ENCODE measurements at places on chromosomes 6 and 20.
A peak's percentile ranks its signal among the peaks of the same experiment; 100 is the strongest.

GRCh38 chr6:46042355-46042999, 26.8 kb upstream of the CLIC5 start:
- DNase-seq = no peak

DNA sequence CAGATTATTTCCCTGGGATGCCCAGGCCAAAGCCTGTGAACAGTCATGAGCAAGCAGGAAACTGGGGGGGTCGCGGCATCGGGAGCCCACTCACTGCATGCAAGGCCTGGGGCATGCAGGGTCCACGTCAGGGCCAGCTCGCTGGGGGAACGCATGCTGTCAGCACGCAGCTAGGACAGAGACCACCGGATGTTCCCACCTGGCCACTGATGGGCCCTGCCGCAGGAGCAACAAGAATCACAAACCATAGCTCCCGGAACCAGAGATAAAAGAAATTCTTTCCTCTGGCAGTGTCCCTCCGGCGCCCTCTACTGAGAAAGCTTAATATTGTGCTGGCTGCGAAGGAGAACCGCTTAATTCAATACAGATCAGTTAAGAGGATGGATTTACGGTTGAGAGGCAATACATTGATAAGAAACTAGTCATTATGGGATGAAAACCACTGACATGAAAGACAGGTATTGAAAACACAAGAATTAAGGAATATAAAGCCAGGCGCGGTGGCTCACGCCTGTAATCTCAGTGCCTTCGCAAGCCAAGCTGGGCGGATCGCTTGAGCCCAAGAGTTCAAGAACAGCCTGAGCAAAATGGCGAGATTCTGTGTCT, 32.6 kb downstream of the C6orf15 start:
- DNase-seq = peak; percentile 36

DNA sequence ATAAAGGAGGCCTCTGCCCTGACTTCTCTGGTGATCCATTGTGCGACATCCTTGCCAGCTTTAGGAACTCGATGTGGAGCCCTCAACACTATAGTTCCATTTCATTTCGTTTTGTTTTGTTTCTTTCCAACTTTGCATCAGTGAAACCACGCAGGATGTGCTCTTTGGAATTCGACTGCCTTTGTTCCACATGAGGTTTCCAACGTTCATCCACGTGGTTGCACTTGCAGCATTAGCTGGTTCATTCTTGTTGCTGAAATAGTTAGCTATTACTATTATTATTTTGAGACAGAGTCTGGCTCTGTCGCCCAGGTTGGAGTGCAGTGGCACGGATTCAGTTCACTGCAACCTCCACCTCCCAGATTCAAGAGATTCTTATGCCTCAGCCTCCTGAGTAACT, 61.3 kb upstream of the ZNFX1 start:
- no peak for DNase-seq

DNA sequence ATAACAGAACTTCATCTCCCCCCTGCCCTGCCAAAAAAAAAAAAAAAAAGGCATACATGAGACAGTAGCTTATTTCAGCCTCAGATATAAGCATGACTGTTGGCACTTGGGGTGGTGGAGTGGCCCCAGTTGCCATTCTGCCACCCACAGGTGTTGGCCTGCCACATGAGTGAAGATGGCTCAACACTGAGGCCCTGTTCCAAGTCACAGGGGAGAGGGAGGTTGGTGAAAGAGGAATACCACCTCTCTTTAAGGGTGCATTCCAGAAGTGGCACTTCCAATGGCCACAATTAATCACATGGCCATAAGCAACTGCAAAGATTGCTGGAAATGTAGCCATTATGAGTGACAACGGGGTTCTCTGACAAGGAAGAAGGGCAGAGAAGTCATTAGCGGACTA, 61.9 kb upstream of the JARID2 start:
- DNase-seq = no peak

- no peak for DNase-seq
Observed at GRCh38 chr20:33386673-33387072, 14.6 kb downstream of the CDK5RAP1 start.

GRCh38 chr20:47359530-47360296, 3.2 kb upstream of the ZMYND8 start:
- DNase-seq = no peak

GRCh38 chr6:151057061-151057460, 182.7 kb upstream of the AKAP12 start:
- DNase-seq = no peak

- DNase-seq = no peak
Observed at GRCh38 chr20:25196786-25197120, 1.2 kb downstream of the ENTPD6 start.

GRCh38 chr6:169794317-169795055, 43.1 kb downstream of the ERMARD start:
- no peak for DNase-seq

- no peak for DNase-seq
Observed at GRCh38 chr6:168860341-168860740, 393.3 kb downstream of the THBS2 start.

- no peak for DNase-seq
Observed at GRCh38 chr6:30887901-30888815, 3.8 kb downstream of the DDR1 start.

DNA sequence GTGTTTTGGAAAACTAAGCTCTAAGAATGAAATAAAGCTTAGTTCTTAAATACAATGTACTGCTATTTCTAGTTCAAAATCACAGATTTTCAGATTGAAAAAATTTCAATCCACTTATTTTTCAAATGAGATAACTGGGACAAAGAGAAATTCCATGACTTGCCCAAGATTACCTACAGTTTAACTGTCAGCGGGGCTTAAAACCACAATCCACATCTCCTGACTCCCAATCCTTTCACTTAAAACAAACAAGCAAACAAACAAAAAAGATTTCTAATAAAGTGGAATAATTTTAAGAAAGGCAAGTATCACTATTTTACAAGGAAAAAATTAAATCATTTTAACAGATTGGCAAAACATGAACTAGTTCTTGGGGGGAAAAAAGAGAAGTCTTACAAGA, 4.2 kb downstream of the PHIP start:
- no peak for DNase-seq

GRCh38 chr6:5093231-5094015, 8.3 kb downstream of the PPP1R3G start:
- no peak for DNase-seq

DNA sequence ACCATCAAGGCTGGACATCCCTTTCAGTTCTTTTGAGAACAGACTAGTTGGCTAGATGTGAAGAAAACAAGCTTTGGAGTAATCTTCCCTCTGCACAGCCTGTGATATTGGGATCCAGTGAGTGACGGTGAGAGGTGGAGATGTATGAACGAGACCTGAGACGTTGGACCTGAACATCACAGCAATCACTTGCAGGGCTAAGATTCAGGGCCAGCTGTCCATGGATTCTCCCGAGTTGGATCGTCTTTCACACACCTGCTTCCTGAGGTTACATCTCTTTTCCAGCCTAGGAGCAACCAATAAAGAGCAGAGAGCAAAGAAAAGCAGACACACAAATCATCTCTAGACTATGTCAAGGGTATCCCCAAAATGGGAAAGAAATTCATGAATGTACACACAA, 30.0 kb upstream of the TMEM14A start:
- DNase-seq = no peak

GRCh38 chr6:39357998-39358686, 35.6 kb upstream of the KCNK16 start:
- DNase-seq = no peak

- DNase-seq = no peak
Observed at GRCh38 chr6:19327661-19328060, 509.5 kb upstream of the ID4 start.

DNA sequence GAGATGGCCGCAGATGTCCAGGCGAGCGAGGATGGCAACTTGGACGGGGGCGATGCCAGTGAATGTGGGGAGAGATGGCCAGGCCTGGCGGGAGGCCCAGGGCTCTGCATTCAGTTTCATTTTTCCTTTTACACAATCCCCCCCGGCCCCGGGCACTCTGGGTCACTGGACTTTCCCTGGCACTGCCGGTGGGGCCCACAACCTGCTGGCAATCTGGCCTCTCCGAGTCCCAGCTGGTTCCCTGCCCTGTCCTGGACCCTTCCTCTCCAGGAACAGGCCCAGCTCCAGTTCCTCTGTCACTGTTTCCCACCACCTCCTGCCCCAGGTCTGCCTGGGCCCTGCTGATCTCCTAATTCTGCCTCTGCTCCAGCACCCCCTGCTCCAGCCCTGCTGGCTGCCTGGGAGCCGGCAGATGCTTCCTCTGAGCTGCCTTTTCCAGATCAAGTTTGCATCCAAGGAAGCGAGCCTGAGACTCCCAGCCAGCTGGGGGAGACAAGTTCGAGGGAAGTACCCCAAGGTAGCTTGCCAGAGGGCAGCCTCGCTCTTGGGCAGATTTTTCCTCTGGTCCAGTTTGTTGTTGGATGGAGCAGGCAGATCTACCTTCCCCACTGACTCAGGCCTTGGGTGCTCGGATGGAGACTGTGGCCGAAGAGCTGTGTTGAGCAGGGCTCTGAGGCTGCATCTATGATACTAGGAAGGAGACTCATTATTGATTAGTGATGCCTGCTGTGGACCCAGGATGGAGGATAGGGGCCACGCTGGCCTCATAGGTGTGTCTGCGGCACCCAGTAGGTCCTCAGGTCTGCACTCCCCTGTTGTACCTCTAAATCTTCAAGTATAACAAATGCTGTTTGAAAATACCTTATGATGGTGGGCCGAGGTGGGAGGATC, 83.2 kb downstream of the CEBPB start:
- no peak for DNase-seq

DNA sequence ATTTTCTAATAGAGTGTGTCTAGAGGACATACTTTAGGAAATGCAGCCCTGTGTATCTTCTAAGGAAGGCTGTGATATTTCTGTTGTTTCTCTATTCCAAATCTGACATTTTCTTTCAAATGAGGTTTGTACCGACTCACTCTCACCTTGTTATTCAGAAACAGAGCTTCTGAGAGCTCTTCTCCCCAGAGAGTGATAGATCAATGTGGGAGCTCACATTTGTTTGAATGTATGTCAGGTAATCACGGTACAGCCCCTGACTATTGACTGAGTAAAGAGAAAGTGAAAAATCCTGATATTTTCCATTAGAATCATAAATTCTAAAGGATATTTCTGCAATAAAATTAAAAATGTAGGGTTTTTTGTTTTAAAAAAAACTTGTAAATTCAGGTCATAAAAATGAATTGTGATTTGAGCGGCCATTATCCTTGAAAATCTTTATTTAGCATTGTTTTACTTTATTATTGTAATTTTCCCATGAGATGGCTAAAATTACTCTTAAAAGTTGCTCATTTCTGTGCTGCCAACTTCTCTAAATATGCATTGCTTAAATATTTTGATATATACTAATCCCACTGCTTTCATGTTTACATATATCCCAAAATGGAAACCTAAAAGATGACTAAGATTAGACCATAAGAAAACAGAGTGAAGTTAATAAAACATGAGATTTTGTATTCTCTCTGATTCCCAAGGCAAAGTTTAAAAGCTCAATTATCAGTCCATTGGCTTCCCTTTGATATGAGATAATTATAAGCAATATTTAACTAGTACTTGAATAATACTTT, 1226.8 kb upstream of the CITED2 start:
- no peak for DNase-seq

DNA sequence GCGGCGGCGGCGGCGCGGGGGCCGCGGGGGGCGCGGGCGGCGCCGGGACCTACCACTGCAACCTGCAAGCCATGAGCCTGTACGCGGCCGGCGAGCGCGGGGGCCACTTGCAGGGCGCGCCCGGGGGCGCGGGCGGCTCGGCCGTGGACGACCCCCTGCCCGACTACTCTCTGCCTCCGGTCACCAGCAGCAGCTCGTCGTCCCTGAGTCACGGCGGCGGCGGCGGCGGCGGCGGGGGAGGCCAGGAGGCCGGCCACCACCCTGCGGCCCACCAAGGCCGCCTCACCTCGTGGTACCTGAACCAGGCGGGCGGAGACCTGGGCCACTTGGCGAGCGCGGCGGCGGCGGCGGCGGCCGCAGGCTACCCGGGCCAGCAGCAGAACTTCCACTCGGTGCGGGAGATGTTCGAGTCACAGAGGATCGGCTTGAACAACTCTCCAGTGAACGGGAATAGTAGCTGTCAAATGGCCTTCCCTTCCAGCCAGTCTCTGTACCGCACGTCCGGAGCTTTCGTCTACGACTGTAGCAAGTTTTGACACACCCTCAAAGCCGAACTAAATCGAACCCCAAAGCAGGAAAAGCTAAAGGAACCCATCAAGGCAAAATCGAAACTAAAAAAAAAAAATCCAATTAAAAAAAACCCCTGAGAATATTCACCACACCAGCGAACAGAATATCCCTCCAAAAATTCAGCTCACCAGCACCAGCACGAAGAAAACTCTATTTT, 2.0 kb downstream of the FOXC1 start:
- no peak for DNase-seq

DNA sequence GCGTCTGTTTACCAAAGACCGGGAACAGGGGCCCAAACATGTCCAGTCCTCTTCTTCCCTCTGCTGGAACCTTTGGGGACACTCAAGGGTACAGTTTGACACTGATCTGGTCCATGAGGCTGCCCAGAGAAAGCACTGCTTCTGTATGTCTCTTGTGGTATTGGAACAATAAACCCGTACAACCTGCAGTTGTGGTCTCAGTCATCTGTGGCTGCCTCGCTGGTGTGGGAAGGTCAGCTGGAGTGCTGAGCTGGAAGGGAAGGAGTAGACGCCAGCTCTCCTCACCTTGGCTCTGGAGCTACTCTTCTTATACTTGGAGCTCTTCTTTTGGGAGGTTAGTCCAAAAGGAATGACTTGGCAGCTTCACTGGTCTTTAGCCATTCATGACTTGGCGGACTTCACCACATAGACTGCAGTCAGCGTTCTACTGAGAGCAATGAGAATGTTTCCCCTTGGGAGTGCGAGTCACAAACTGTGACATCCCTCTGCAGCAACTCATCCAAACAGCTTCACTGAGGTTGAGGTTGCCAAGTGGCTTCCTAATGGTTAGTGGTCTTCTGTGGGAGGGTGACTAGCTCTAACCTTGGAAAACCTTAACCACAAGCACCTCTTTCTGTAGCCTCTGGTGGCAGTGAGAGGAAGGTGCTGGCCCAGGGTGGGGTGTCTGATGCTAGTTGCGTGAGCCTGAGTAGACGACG, 81.2 kb downstream of the ASXL1 start:
- no peak for DNase-seq

DNA sequence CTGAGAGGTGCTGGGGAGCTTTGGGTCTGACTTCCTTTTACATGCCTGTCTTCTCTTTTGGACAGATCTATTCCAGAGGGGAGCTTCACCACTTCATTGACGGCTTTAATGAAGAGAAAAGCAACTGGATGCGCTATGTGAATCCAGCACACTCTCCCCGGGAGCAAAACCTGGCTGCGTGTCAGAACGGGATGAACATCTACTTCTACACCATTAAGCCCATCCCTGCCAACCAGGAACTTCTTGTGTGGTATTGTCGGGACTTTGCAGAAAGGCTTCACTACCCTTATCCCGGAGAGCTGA, 13.1 kb downstream of the PRDM1 start:
- DNase-seq = no peak

DNA sequence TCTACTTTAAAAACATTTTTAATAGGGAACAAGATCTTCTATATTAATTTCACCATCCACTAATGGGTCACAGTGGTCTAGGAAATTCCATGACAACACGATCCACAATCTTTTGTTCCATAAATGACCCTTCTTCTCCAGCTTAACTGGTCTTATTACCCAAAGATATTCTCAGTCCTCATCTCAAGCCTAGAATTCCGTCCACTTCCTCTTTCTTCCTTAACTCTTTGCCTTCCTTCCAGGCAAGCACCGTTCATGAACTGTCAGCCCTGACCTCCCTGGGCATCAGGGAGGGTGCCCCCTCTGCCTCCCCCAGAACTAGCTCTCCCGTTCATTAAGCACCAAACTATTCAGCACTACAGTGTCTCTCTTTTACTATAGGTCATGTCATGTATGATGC, 8.0 kb downstream of the SAYSD1 start:
- no peak for DNase-seq

Data from stimulated activated CD4-positive, alpha-beta T cell treated with anti-CD3 and anti-CD28 coated beads, Interleukin-15, amount 100 ng/mL, for 1 hour (primary cell).